Memory B cell (primary cell): ENCODE measurements at places on chromosomes 3 and 15.

DNA sequence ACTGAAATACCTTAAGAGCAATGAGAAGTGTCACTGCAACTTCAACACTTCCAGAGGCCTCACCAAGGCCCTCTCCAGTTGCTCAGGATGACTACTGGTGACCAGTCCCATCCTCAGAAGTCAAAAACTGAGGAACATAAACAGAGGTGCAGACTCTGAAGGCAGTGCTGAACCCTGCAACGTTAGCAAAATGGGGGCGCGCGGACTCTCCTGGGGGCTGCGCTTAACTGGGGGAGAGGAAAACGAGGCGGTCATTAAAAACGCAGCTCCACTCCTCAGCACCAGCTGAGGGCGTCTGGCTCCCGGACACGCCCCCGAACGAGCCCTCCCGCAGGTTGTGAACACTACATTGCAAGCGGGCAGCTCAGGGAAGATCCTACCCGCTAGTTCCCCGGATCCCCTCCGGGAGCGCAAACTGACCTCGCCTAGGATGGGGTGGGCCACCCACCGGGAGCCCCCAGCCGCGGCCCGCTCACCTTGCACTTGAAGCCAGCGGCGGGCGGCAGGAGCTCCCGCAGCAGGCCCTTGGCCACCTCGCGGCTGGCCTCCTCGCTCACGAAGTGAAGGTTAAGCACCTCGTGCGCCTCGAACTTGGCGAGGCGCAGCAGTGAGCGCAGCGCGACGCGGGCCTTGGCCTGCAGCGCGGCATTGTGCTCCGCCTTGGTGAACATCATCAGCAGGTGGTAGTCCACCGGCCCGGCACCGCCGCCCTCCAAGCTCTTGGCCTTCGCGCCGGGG is 711 bp downstream of the XXYLT1 start:
- no peak for DNase-seq

- DNase-seq: no peak
Observed at GRCh38 chr15:94298364-94298763, 67.0 kb downstream of the MCTP2 start.

DNA sequence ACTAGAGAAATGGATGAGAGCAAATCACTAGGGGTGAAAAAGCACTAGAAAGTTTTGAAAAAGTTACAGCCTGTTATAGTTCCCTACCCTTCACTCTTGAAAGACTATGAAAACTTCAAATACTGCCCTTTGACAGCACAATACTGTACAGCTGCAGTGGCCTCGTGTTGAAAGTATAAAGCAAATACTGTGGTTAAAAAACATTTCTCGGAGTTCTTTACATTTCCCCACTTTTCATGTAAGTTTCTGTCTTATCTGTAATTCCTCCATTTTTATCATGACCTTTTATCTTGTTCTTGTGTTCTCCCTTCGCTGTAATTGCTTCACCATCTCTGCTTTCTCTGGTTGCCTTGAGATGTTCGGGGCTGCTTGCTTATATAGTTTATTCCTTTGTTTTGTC is 423.8 kb upstream of the CFAP20DC start:
- DNase-seq: no peak

- DNase-seq: no peak
Observed at GRCh38 chr3:140972833-140973232, 31.2 kb downstream of the SLC25A36 start.

DNA sequence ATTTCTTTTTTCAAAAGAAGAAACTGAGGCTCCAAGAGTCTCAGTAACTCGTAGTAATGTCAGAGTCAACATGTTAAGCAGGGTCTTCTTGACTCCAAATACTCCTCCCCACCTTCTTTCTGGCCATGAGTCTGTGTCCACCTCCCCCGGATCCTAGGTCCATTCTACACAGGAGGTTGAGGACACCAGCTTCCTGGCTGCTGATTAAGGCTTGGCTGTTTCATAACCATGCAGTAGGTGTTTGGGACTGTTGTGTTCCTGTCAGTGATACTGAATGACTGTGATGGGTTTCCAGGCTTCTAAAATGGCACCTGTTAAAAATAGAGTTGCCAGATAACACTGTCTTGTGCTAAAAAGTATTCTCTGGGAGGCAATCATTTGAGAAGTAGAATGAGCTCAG is 130.8 kb upstream of the IL12A start:
- no peak for DNase-seq

- DNase-seq: no peak
Observed at GRCh38 chr3:161347726-161348125, 23.6 kb downstream of the SPTSSB start.
